ENCODE measurements at places on chromosomes 6 and 20. TPM values are rescaled to one million over a fixed set of nuclear protein-coding genes. Genes with fewer than 3 reads are reported as not detected.

DNA sequence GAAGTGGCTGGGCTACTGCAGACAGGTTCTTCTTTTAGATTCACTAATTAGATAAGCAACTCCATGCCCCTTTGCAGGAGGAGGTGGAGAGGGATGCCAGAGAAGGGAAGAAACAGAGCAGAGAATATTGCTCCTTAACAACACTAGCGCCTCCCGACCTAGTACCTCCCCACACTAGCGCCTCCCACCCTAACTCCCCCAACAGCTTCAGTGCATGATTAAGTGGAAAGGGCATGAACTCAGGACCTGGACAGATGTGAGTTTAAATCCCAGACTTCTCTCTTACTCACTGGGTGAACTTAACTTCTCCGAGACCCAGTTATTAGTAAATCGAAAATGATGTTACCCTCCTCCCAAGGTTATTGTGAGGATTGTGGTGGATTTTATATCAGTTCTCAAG, 25.7 kb downstream of the STX11 start:
- DNase-seq: no peak

GRCh38 chr20:1204576-1204975, 1.3 kb downstream of the C20orf202 start:
- DNase-seq: no peak

The PRR3 gene
- 12.2 TPM for total RNA-seq

The B4GALT5 gene
- 62.0 TPM for total RNA-seq

DNA sequence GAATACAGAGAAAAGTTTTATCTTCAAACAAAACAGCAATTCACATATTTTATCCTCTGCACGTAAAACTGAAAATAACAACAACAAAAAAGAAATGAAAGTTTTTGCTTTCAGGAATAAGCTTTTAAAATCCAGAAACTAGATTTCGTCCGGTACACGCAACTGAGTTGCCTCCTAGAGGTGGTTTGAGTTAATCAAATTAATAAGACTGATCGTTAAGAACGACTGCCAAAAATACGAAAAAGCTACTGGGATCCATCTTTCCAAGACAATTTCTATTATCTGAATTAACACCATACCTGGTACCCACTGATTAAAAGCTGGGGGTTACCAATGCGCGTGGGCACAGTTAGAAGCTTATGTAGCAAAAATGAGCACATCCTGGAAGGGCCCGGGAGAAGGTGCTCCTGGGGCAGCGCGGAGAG, 669 bp downstream of the PDCD2 start:
- no peak for DNase-seq

DNA sequence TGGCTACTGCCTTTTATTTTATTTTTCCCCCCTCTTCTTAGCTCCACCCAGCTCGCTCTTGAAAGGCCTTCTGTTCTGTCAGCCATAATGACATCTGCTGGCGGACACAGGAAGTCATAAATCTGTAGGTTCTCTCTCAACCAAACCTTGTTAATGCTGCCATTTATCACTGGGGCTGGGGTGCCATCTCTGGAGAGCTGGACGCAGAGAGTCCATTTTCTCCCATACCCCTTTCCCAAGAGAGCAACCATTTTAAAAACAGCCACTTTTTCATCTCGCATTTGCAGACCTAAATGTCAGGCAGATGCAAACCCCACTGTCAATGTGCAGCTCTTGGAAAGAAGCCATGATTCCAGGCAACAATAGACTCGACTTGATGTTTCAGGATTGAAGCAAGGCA, 13.0 kb upstream of the TSHZ2 start:
- DNase-seq: no peak

DNA sequence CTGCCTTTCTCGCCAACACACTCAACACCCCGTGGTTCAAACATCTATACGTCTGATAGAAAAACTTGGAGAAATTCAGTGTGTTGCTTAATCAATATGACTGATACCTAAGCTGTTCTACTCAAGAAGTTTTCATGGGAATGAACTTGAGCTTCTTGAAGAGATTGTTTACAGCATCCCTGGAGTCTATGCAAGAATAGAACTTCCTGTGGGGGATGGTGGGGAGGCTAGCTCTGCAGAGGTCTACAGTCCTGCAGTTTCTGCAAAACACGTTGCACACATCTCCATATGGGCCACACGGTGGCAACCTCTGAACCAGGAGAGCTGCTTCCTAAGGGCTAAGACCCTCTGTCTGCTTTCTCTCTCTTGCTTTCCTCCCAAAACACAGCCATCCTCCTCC, 32.7 kb upstream of the FANCE start:
- DNase-seq: no peak

The KCNK15 gene
- not detected for total RNA-seq

The UNC93A gene
- not detected for total RNA-seq

DNA sequence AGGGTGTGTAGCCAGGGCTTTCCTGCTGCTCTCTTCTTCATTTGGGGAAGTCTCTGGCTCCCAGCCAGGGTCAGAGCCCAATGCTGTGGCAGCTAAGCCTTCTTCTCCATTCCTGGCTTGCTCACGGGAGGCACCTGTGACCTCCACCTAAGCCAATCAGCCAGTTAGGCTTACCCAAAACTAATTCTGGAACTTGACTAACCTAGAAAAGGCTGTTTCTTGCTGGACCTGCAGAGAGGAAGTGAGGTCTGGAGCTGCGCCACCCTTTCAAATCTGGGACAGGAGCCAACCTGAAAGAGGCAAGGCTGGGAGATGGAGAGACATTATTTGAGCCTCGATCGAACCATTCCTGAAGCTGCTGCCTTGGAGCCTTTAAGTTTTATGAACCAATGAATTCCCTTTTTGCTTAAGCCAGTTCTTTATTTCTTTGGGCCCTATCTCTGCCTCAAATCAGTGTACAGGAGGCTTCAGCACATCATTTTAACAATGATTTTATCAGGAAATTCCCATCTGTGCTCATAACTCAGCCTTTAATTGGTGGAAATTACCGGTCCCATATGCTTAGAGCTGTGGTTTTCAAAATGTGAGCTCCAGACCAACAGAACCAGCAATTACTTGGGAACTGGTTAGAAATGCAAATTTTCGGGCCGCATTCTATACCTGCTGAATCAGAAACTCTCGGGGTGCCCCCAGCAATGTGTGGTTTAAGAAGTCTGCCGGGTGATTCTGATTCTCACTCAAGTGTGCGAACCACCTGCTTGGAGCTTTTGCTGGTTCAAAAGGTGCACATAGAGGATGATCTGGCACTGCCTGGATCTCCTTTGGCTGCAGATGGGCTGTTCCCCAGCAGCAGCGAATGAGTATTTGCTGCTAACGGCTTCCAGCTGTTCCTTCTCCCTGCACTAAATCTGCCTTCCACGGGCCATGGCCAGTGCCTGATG, 97.4 kb upstream of the RNF24 start:
- no peak for DNase-seq
